ENCODE measurements at places on chromosomes 5 and 9.

- no peak for DNase-seq
Measured at GRCh38 chr5:14663734-14664269, 716 bp upstream of the OTULIN start.

DNA sequence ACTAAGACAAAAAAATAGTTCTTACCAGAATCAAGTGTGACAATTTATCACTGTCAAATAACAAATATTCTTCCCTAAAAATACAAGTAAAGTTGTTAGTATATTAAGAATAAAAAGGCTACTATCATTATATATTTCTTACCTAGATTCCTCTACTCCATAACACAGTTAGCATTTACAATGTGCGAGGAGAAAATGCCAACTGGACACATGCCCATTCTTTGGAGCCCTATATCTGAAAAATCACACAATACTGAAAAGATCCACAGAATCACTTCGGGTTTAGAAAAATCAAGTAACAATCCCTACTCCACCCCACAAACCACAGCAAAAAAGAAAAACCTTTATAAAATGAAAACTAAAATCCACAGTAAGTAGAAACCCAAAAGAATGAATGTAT lies 70.9 kb downstream of the PKD2L2 start:
- no peak for DNase-seq

GRCh38 chr9:35727676-35728040 lies 4.3 kb downstream of the TLN1 start:
- no peak for DNase-seq

- no peak for DNase-seq
Measured at GRCh38 chr5:168770036-168770498, 190.9 kb upstream of the PANK3 start.

GRCh38 chr5:100421360-100421759 lies 113.8 kb upstream of the FAM174A start:
- no peak for DNase-seq

DNA sequence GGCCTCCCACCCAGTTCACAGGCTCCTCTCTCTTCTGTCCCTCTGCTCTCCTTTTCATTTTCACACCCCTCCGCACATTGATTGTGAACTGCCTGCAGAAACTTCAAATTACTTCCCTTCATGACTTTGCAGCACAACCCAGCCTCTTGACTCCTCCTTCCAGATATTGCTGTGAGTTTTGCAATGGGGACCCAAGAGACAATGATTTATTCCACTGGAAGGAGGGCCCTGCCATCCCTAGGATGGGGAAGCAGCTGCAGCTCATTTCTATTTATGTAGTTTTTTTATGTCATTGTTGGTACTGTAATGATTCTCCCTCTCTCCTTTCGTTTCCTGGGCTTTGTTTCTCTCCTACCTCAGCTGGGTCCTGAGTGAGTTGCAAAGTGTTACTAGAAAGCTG lies 364.9 kb downstream of the ICE1 start:
- no peak for DNase-seq

- DNase-seq, result no peak
Measured at GRCh38 chr5:139277171-139277570, 16.4 kb upstream of the MATR3 start.

DNA sequence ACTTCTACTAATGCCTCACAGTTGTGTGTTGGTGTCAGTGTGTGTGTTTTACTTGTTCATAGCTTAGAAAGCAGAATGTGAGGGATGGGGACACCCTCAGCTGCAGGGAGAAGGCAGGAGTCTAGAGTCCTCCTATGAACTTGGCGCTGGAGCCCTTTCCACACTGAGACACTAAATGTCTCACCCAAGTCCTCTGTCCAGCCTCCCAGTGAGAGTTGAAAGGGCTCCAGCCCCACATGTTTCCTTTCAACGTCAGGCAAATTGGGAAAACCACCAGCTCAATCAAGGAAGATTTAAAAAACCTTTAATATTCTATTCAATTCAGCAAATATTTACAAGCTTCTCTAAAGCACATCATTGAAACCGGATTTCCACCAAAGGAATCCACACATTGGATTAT lies 167.6 kb upstream of the MSX2 start:
- no peak for DNase-seq

- no peak for DNase-seq
Measured at GRCh38 chr5:95668216-95668615, 14.6 kb downstream of the SPATA9 start.
